ENCODE measurements at places on chromosomes 1 and 21.

GRCh38 chr1:45412899-45413298, 72.7 kb upstream of the MUTYH start:
- no peak for DNase-seq

GRCh38 chr1:25003457-25004190, 73.5 kb upstream of the RUNX3 start:
- no peak for DNase-seq

DNA sequence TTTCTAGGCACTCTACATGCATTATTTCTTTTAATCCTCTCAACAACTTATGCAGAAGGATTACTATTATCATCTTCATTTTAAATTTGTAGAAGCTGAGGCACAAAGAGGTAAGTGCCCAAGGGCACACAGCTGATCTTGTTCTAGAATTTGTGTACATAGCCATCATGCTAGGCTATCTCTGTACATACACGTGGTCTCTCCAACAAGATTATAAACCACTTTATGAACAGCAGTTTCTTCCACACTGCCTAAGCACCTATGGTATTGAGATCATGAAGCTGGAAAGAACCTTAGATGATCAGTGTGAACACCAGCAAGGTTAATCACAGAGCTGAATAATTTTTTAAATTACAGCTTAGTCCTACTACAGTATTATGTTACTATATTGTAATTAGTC, 28.9 kb downstream of the UCHL5 start:
- no peak for DNase-seq

- DNase-seq: no peak
These were observed 24.1 kb upstream of the NFASC start for GRCh38 chr1:204846546-204846945.

GRCh38 chr1:159023723-159024122, 14.0 kb downstream of the IFI16 start:
- DNase-seq: no peak

DNA sequence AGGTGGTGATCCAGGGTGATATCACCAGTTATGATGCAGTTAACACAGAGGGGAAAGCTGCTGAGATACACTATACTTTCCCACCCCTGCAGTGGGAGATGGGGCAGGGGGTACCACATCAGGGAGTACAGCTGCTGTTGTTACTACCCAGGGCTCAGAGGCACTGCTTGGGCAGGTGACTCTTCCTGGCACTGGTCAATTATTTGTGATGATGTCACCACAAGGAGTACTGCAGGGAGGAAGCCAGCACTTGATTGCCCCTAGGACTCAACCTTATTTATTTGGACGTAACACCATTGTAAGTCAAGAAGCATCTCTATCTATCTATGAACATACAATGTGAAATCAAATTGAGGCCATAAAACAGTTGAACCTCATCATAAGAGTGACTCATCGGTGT, 10.1 kb downstream of the IFNAR1 start:
- DNase-seq: no peak

GRCh38 chr1:214688891-214689290, 85.9 kb downstream of the CENPF start:
- DNase-seq: no peak

- DNase-seq: peak; percentile 67
These were observed 9.6 kb downstream of the PROK1 start for GRCh38 chr1:110460253-110461220.

- no peak for DNase-seq
These were observed 22.5 kb downstream of the NTMT2 start for GRCh38 chr1:170168265-170168664.

DNA sequence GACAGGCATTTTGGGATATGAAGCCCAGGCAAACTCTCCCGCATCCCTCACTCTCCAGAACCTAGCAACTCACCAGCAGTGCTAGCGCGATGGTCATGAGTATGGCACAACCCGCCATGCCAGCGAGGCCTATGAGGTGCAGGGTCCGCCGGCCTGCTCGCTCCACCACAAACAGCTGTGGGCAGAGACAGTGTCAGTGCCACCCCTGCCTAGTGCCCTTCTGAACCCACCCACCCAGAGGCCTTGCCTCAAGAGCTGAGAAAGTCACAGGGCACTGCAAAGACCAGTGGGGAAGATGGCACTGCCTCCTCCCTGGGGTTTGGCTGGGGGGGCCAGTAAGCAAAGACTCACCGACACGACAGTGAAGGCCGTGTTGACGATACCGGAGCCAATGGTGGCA, 29.8 kb downstream of the SLC2A1 start:
- no peak for DNase-seq

DNA sequence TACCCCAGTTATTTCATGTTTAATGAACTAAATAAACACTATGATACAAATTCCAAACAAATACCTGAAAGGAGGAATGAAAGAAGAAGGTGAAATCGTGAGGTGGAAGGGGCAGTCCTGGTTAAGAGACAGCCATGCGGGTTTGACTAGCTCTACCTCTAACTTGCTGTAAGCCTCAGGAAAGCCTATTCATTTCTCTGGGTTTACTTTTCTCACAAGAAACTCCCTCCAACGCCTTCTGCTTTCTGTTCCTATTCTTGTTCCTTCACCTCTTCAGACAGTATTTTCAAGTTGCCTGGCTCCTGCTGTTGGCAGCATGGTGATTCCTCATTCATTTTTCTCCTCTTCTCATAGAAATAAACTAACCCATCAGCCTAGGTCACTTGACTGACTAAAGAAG, 92.4 kb downstream of the NTPCR start:
- DNase-seq: no peak

- no peak for DNase-seq
These were observed 15.7 kb upstream of the EPHA2 start for GRCh38 chr1:16171314-16172151.

GRCh38 chr1:8360493-8361197, 42.7 kb downstream of the SLC45A1 start:
- DNase-seq: no peak

DNA sequence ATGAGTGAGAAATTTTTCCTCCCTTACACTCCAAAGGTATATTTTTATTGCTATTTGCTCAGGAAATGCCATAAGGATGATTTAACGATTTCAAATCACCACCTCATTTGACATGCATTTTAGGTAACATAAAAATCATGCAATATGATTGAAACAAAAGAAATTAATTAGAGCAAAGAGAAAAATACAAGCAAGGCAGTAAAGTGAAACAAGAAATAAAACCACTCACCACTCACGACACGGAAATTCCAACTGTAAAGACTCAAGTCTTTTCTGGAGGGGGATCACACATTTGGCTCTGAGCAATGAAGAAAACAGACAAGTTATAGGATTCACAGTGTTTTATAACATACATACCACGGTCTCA, 86.8 kb upstream of the ARHGAP29 start:
- DNase-seq: no peak

DNA sequence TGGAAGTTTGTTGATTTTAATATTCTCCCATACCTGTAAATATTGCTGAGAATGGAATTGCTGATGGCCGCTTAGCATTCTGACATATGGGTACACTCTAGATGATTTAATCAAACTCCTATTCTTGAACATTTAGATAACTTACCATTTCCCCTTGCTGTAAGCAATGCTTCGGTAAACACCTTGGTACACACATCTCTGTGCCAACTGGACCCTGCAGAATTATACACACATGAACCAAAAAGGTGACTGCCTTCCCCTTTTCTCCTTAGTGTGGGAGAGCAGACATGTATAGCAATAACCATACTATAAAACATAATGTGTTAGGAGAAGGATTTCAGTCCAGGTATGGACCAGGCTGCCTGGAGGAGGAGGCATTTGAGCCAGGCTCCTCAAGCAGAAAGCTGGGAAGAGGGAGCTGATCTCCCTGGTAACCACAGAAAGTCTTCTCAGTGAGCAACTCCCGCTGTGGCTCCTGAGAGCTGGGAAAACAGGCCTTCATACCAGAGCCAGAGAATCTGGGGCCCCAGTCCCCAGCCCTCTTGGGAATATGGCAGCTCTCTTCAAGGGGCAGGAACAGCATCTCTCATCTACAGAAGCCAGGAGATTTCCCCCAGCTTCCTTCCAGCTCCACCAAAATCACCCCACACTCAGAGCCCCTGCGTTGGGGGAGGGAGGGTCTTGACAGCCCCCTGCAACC, 33.9 kb upstream of the CSF1 start:
- no peak for DNase-seq

- DNase-seq: no peak
These were observed 220.4 kb downstream of the RHOU start for GRCh38 chr1:228955691-228956090.

DNA sequence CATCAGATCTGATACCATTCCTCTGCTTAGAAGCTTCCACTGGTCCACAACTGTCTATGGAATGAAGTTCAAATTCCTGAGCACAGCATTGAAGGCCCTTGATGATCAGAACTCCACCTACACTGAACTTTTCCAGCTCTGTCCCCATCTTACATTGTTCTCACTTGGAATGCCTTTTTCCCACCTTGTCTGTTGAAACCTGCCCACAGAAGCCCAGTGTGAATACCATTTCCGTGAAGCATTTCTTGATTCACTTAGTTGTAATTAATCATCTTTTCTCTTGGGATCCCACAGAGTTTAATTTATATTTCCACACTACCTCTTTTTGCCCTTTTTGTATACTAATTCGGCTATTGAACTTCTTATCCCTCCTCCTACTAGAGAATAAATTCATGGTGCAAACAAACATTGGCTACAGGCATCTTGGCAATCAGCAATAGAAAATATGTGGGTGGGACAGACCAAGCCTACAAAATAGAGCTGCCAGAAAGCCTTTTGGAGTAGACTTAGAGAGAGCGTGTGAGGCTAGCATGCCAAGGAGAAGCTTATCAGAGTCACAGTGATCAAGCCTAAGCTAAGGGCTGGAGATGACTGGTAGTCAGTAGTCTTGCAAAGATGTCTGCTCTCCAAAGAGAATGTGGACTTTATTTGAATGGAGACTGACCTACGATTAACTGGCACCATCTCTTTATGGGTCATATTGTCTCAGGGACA, 26.1 kb downstream of the NHLH2 start:
- no peak for DNase-seq

Measured in bone marrow (tissue), 2 donors.